ENCODE measurements at places on chromosomes 1 and 21. TPM values are rescaled to one million over a fixed set of nuclear protein-coding genes. Genes with fewer than 3 reads are reported as not detected.

- DNase-seq, result no peak
Measured at GRCh38 chr21:18269856-18270255, 25.2 kb downstream of the CHODL start.

- no peak for DNase-seq
Measured at GRCh38 chr21:46246345-46246744, 17.8 kb upstream of the LSS start.

Gene AMY2B
- total RNA-seq, result 21.4 TPM

GRCh38 chr1:165476776-165477175 lies 31.9 kb upstream of the RXRG start:
- DNase-seq, result no peak

GRCh38 chr1:104648269-104648691 lies 898.6 kb downstream of the AMY1C start:
- DNase-seq, result no peak

Gene ARHGEF16
- 0.68 TPM for total RNA-seq

GRCh38 chr1:210635108-210635507 lies 306.4 kb downstream of the HHAT start:
- no peak for DNase-seq

Gene ZBTB8B
- not detected for total RNA-seq

Gene NHLH2
- total RNA-seq, result not detected

- DNase-seq, result no peak
Measured at GRCh38 chr1:5975133-5975880, 16.9 kb downstream of the NPHP4 start.

- no peak for DNase-seq
Measured at GRCh38 chr1:25456502-25456901, 25.8 kb downstream of the MACO1 start.

Measured in left cardiac atrium (tissue), 4 donors.